AG09309 (cell line): ENCODE measurements at places on chromosomes 6 and 20.
A peak's percentile ranks its signal among the peaks of the same experiment; 100 is the strongest.

DNA sequence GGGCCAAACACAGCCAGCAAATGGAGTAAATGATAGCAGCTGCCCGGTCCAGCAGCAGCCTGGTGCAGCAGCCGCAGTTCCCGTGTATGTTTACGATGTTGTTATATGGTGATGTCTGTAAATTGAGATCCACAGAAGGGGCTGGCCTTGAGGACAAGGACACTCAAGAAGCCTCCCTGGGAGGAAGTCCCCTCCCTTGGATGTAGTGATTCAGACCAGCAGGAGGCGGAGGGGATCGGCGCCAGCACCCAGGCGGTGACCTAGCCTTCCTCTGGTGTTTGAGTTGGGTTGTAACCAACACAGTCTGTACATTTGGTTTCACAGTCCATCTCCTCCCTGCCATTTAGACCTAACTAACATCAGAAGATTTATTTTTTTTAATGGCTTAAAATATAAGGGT lies 187.8 kb downstream of the SYNDIG1 start:
- no peak for DNase-seq

DNA sequence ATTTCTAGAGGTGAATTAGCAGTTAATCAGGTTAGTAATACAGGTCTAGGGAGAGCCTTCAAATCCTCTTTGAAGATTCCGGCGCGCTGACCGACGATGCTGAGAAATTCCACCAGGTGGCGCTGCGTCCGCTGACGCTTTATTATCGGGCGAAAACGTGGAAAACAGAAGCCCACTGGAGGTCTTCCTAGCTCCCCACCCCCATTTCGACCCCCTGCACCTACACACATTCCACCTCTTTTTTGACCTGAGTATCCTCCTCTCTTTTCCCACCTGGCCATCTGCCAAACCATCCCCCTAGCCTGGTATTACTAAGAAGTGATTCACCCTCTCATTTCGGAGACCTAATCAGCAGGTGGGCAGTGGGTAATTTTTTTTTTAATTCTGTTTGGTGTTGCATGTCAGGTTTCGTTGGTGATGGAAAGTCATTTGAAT lies 65.4 kb upstream of the RIN2 start:
- DNase-seq: no peak

GRCh38 chr6:22471132-22471690 lies 98.2 kb upstream of the HDGFL1 start:
- DNase-seq: peak; percentile 5

- no peak for DNase-seq
Observed at GRCh38 chr20:17485017-17485416, 46.2 kb downstream of the BFSP1 start.

DNA sequence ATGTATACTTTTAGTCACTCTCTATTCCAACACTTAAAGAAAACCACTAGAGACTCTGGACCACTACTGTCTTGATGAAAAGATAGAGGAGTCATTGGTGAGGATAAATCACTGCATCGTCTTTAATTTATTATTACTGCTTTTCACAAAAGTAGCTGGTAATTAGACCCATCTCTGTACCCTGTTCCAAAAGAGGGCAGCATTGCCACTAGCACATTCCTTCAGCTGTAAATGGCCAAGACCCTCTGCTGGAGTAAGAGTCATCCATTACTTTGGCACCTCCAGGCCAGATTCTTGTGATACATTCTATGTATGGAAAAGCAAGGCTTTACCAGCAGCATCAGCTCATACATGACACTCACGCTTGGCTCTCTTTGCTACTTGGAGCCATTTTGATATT lies 49.5 kb upstream of the PREP start:
- DNase-seq: no peak

- DNase-seq: no peak
Observed at GRCh38 chr6:25006565-25007001, 70.8 kb upstream of the RIPOR2 start.

DNA sequence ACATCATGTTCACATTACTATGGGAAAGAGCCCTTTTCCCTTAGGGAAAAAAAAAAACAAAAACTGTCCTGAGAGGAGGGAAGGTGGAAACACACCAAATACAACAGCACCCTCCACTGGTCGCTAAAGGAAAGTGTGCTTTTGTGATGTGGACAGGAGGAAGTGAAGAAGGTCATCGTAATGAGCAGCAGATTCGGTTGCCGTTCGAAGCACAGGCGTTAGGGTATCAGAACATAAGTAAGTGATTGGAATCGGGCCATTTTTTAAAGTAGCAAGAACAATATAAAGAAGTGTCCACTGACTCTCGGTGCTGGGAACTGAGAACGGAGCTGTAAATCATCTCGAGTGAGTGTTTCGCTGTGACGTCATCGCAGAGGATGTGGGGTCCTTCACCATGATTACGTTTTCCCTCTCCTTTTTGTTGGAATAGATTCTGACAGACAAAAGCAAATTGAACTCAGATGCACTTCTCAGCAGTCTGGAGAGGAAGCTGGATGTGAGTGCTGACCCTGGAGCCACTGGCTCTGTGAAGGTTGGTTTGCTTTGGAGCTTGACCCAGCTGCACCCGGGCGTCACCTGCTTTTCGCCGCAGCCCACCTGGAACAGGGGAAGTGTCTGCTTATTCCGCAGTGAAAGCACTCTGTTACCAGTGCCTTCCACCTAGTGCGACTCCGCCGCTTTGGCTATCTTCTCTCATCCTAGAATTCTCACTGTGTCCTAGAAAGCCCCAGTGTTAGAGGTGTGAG lies 203.6 kb upstream of the GMDS start:
- DNase-seq: peak; percentile 61
